Kasumi-1 (cell line): ENCODE measurements at places on chromosomes 16 and 17.

DNA sequence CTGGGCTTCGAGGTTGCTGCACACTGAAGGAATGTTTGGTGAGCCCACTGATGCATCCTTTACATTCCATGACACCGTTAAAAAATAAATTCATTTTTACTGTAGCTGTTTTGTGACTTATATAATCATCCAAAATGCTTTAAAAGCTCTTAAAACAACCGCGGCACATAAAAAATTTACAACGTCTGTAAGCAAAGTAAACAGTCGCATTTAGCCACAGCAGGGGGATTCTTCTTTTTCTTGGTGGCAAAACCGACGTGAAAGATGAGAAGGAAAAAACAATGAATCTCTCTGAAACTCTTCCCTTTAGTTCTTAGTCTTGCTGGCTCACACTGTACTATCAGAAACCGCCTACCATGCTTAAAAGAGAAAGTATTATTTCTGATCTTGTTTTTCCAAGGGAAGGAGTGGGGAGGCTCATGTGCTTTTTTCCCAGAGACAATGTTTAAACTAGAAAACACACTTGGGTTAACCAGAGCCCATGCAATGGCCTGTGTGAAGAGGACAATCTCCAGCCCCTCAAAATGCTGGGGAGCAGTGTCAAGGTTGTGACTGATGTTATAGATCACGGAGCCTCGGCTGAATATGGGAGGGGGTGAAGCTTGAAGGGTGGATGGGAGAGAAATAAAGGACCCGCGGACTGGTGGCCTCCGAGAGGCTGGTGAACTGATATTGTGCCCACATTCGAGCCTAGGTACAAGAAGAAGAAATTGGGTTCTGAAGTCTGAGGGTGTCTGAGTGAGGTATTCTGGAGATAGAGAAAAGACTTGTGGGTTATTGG, 91.1 kb downstream of the IRF8 start:
- no peak for DNase-seq

GRCh38 chr17:2965621-2966595, 97.5 kb downstream of the OR1D5 start:
- no peak for DNase-seq

- DNase-seq = no peak
These were observed 16.9 kb upstream of the TRAP1 start for GRCh38 chr16:3734084-3734757.

- no peak for DNase-seq
These were observed 103.3 kb downstream of the METRNL start for GRCh38 chr17:83182620-83183101.

- no peak for DNase-seq
These were observed 179.2 kb downstream of the IRF8 start for GRCh38 chr16:86078121-86078600.

DNA sequence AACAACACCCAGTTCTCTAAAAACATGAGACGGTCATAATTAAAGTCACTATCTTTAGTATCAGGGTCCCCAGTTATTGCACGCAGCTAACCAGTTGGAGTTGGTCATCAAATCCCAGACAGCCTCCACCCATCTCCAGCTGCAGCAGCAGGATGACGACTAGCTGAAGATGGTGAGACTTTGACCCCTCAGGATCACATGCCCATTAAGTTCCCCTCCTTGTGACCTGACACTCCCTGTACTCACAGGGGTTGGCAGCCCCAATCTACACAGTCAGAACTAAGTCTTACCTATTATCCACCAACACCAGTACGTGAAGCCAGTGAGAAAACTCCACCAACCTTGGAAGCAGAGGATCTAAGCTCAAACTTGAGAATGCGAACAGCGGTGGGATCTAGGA, 37.7 kb upstream of the IRX5 start:
- DNase-seq = no peak

GRCh38 chr17:56257075-56257474, 103.8 kb downstream of the ANKFN1 start:
- DNase-seq = no peak

- no peak for DNase-seq
These were observed 16.1 kb upstream of the ABCA5 start for GRCh38 chr17:69342896-69343644.

DNA sequence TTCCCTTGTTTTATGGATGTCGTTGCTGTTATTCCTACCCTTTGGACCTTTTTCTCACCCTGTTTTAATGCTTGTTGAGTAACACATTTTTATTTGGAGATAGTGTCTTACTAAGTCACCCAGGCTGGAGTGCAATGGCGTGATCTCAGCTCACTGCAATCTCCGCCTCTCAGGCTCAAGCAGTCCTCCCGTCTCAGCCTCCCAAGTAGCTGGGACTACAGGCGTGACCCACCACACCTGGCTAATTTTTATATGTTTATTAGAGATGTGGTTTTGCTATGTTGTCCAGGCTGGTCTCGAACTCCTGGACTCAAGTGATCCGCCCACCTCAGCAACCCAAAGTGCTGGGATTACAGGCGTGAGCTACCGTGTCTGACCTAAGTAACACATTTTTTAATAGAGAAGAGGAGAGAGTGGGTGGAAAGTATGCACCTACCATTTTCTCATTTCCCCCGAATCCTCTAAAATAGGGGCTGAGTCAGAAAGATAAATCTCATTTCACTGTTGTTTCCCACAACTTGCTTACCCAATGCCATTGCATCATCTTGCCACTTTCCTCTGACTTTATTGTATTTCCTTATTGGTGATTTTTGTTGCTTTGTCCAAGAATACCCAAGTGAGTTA, 7.0 kb downstream of the DHX40 start:
- DNase-seq = no peak

GRCh38 chr16:12542818-12543699, 260.6 kb downstream of the CPPED1 start:
- no peak for DNase-seq

GRCh38 chr17:1490643-1491442, 1.6 kb downstream of the MYO1C start:
- peak; percentile 15 for DNase-seq
